ENCODE measurements at places on chromosomes 7 and 10.

- no peak for DNase-seq
Measured at GRCh38 chr7:41147606-41148485, 555.0 kb downstream of the INHBA start.

DNA sequence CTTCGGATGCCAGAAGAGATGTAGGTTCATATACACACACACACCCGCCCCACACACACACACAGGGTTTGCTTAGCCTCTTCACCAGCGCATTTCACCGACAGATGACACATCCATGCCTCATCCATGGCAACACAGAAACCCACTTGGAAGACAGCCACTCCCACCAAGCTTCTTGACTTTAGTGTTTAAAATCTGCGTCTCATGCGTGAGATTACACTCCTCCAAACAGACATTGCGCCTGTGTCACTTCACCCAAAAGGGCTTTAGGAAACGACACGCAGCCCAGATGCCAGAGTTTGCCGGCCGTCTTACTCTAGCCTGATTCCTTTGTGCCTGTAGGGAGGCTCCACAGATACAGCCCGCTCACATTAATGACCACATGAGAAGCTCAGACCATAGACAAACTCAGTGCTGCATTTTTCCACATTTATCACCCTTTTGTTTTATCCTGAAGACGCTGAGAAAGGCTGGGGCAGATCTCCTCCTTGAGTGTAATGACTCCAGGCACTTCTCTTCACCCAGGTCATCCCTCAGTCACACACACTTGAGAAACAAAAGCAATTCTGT lies 73.8 kb downstream of the DIP2C start:
- DNase-seq: no peak

- DNase-seq: no peak
Measured at GRCh38 chr7:67466109-67466508, 469.5 kb downstream of the TYW1 start.

- no peak for DNase-seq
Measured at GRCh38 chr7:133360201-133360600, 107.3 kb downstream of the EXOC4 start.

DNA sequence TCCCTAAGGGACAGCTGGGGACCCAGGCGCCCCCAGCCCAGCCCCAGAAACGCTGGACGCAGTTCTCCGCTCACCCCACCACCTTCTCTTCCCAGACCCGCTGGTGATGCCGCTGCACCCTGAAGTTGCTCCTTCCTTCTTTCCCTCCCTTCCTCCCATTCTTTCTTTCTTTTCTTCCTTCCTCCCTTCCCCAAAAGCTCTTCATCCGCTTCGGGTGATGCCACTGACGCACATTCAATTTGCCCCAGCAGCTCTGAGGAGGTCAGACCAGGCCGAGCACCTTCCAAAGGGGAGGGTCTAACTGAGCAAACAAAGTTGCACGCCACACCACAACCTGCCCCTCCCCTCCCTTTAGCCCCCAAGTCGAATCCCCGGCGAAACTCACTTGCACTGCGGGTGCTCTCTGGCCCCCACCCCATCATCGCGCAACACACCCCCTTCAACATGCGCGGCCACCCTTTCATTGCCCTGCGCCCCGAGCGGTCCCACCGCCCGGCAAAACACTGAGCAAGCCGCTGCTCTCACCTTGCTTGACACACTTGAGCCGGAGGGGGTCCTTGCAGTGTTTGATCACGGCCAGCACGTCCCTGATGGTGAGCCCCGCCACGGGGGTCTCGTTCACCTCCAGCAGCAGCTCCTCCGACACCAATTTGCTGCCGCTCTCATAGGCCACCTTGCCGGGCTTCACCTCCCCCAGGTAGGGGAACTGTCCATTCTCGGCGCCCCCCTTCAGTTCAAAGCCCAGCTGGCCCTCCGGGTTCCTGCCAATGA lies 787 bp downstream of the MAGI2 start:
- no peak for DNase-seq

- DNase-seq: no peak
Measured at GRCh38 chr7:44671069-44671468, 64.6 kb downstream of the OGDH start.

DNA sequence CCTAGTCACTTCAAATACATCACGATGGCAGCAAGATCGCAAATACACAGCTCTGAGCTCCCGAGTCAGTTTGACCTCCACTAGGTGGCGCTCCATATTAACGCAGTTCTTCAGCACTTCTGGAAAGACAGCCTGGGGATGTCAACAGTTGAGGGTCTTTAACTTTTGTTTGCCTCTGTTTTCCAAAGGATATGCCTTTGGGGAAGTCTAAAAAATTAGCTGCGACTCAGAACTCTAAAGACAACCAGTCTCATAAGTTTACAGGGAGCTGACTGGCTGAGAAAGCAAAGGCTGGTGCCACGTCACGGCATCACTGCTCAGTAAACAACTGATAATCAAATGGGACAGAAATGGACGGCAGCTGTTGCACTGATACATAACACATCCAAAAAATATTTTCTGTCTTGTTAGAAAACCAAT lies 458.8 kb downstream of the SORCS1 start:
- DNase-seq: peak; percentile 37

- no peak for DNase-seq
Measured at GRCh38 chr10:359093-359492, 223.8 kb downstream of the ZMYND11 start.

GRCh38 chr10:130236711-130237110 lies 100.5 kb downstream of the GLRX3 start:
- DNase-seq: no peak
